ENCODE measurements at places on chromosomes 3 and 15.

- DNase-seq: no peak
Measured at GRCh38 chr3:78969483-78969882, 798.3 kb downstream of the ROBO1 start.

GRCh38 chr3:184379358-184380184 lies at the start of gene CHRD:
Gene CHRD (plus strand): TSS chr3:184380054. CDS start chr3:184380319, 265 bp downstream.
- no peak for DNase-seq

DNA sequence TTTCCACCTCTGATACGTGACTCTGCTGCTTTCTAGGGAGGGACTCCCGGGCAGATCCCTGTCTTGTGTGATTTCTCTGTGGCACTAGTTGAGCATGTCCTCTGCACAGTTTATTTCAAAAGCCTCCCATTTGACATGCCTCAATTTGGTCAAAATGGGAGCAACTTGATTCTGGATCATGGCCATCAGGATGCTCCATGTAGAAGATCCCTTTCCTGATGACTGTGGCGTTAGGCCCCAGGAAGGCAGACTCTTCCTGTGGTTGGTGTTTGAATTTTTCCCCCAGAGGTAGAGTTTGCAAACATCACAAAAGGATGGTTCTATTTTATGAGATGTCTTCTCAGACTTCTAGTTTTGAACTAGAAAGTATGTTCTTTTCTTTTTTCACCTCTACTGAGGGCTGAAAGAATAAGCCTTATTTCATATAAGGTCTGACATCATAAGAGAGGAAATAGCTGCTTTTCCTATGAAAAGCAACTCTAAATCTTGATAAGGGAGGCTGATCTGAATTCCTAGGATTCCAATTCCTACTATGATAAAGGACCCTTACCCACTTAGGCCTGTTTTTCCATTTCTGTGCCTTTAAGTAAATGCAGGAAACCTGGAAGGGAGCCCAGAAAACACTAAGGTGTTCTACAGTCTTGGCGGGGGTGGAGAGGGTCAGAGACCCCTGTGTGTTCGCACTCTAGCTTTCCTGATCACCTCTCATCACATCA lies 243.8 kb upstream of the CHRM5 start:
- no peak for DNase-seq

DNA sequence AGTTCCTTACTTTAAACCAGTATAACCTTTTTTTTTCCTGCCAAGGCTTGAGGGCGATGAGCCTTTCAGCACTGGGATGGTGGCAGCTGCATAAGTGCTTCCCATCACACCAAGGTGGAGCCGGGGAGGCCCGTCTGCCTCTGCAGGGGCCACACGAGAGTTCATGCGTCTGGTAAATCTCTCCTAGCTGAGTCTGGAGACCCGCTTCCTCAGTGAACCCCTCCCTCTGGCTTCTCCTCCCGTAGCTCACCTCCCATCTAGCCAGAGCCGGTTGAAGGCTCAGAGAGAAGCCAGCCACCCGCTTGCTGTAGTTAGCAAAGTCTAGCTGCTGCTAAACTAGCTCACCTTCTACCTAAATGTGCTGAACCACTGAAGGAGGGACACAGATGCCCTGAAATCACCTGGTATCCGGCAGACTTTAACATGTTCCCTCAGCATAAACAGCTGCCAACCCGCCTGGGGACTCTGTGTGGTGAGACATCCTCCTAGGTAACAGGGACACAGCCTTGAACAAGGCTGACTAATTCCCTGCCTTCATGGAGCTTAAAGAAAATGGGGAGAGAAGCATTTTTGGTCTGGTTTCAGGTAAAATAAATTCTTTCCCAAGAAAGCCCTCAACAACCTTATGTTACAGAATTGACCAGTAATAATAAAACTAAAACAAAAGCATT lies 42.9 kb downstream of the RLBP1 start:
- no peak for DNase-seq

- DNase-seq: no peak
Measured at GRCh38 chr3:140290105-140290504, 355.1 kb downstream of the CLSTN2 start.

- peak; percentile 57 for DNase-seq
Measured at GRCh38 chr3:59425942-59426341, 376.1 kb upstream of the CFAP20DC start.

GRCh38 chr15:43913026-43913780 lies 86.4 kb downstream of the WDR76 start:
- no peak for DNase-seq

DNA sequence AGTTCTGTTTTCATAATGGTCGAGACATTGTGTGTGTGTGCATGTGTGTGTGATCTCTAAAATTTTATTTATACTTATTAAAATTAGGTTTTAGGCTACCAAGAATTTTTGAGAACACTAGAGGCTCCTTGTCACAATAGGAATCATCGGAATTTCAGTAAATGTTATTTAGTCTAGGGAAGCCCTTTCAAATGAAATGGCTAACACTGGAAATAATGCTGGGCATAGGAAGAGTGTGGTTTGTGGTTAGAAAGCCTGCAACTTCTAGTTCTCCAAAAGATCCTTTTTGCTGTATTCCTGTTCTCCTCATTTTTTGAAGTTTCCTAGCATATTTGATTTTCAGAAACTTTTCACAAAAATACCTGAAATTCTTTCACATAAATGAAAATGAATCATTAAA lies 92.5 kb upstream of the MBNL1 start:
- DNase-seq: no peak

DNA sequence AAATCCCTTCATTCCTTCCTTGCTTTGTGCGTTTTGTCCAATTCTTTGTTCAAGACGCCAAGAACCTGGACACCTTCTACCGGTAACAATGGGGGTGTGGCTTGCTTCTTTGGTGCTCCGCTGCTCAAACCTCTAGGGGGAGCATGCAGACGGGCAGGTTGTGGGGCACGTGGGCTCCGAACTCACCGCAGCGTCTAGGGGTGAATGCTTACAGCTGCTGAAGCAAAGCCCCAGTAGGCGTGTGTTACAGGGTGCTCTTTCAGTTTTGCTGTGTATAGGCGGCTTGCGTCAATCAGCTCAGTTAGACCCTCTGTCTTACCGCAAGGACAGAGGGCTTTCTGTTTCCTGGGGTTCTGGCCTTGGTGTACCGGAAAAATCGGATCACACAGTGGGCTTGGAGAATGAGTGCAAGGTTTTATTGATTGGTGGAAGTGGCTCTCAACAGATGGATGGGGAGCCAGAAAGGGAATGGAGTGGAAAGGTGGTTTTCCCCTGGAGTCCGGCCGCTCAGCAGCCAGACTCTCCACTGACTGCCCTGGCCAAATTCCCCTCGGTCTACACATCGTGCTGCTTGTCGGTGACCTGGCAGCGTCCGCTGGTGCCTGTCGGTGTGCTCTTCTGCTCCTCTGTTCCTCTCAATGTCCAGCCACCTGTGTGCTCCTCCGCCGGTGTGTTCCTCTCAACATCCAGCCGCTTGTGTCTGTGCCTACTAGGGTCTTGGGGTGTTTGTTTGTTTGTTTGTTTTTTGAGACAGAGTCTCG lies 1.2 kb upstream of the LRRC34 start:
- DNase-seq: peak; percentile 76

- DNase-seq: no peak
Measured at GRCh38 chr15:85639752-85640381, 154.9 kb downstream of the KLHL25 start.

GRCh38 chr3:31936420-31937060 lies 44.5 kb downstream of the OSBPL10 start:
- DNase-seq: no peak

DNA sequence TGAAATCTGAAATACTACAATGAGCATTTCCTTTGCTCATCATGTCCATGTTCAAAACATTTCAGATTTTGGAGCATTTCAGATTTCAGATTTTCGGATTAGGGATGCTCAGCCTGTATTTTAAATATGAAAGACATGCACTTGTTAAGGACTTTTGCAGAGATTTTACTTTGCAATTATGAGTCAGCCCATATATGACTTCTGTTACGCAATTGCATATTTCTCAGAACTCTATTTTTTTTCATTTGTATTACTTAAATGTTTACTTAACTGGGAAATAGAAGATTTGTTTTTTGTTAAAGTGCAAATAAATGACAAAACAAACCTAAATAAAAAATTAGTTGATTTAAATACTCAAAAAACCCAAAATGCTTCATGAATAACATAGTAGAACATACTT lies 376.2 kb downstream of the ZBTB20 start:
- DNase-seq: no peak
